ENCODE measurements at places on chromosomes 2 and 18. TPM values are rescaled to one million over a fixed set of nuclear protein-coding genes. Genes with fewer than 3 reads are reported as not detected.

Gene FSHR
- not detected for total RNA-seq

Gene CDH7
- total RNA-seq, result not detected

Gene TMEM163
- 27.5 TPM for total RNA-seq

Gene KCNG3
- 6.9 TPM for total RNA-seq

Gene IL36B
- total RNA-seq, result not detected

Gene LAMA1
- total RNA-seq, result 3.4 TPM

Gene ACSL3
- total RNA-seq, result 60.0 TPM

Gene RAX
- not detected for total RNA-seq

Gene SNRNP27
- 34.0 TPM for total RNA-seq

Gene CRACDL
- 22.1 TPM for total RNA-seq

Gene NCKAP5
- total RNA-seq, result 2.6 TPM

Gene TDRD15
- not detected for total RNA-seq

Gene C2orf66
- 0.78 TPM for total RNA-seq

Gene VWC2L
- total RNA-seq, result not detected

Gene SPEG
- total RNA-seq, result 3.6 TPM

Gene CTDP1
- total RNA-seq, result 21.8 TPM

Gene ASAP2
- total RNA-seq, result 12.5 TPM

Gene ATG4B
- 27.5 TPM for total RNA-seq

Gene KLF7
- 4.6 TPM for total RNA-seq

Gene NMUR1
- 6.3 TPM for total RNA-seq

Gene TNFRSF11A
- total RNA-seq, result 3.3 TPM

Gene ANKRD30BL
- not detected for total RNA-seq

Gene KCNJ3
- total RNA-seq, result 0.78 TPM

Gene CGREF1
- 3.0 TPM for total RNA-seq

Gene RIT2
- not detected for total RNA-seq

Gene DYSF
- total RNA-seq, result 3.1 TPM

Gene WDPCP
- 8.3 TPM for total RNA-seq

Gene FABP1
- not detected for total RNA-seq

Gene PRKAG3
- not detected for total RNA-seq

Gene LMAN1
- total RNA-seq, result 86.6 TPM

Gene REG1B
- total RNA-seq, result 4,279 TPM

Gene BOK
- 62.3 TPM for total RNA-seq

Gene SPDYA
- total RNA-seq, result 1.6 TPM

Gene AGXT
- total RNA-seq, result not detected

Gene PROC
- not detected for total RNA-seq

Gene SLC38A11
- total RNA-seq, result 1.6 TPM

Gene DNER
- total RNA-seq, result 0.78 TPM

Gene CPLX4
- not detected for total RNA-seq

Gene IGFBP5
- total RNA-seq, result 35.8 TPM

Gene LIPG
- total RNA-seq, result 0.66 TPM

Gene FOXD4L1
- total RNA-seq, result not detected

Gene CCDC85A
- 2.3 TPM for total RNA-seq

Gene TNFAIP6
- 5.3 TPM for total RNA-seq

Gene BARD1
- total RNA-seq, result 5.9 TPM

Gene PTMA
- 757 TPM for total RNA-seq

Gene GALR1
- total RNA-seq, result not detected

Gene ABCB11
- total RNA-seq, result not detected

Gene RETREG2
- total RNA-seq, result 41.9 TPM

Gene DSG1
- total RNA-seq, result under 0.01 TPM

Gene KCNG2
- total RNA-seq, result not detected

Gene ASB3
- 10.5 TPM for total RNA-seq

Gene ORMDL1
- total RNA-seq, result 61.7 TPM

Gene C1D
- total RNA-seq, result 18.5 TPM

Gene FECH
- 16.8 TPM for total RNA-seq

Gene CIB4
- not detected for total RNA-seq

Gene DOK6
- total RNA-seq, result 0.66 TPM

Measured in body of pancreas (tissue), 4 donors.